Hematopoietic multipotent progenitor cell (in vitro differentiated cells): ENCODE measurements at places on chromosomes 1 and 21.

DNA sequence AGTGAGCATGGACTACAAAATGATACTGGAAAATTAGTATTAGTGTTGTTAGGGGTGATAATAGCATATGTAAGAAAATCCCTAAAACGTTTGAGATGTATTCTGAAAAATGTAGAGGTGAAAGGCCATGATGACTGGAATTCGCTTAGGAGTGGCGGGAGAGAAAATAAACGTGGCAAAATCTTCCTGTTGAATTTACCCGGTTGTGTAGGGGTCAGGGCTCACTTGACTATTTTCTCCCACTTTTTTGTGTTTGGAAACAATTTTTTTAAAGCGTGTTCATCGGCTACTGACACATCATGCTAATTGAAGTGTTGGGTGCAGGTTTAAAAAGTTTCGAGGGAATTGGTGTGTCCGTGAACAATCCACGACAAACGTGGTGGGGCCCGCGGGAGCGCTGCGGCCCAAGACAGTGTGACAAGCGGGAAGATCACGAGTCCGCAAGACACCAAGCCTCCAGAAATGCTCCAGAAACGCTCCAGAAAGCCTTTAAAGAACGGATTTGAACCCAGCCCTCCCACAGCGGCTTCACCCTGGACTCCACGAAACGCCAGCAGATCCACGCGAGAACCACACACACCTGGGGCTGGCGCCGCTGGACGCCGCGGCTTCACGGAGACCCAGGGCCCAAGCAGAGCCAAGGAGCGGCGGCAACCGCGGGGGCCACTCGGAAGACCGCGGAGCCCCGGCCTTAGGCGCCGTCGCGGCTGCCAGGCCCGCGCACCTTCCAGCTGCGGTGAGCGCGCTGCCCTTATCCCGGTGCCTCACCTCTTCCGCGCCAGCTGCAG lies 573 bp downstream of the PSMG1 start:
- no peak for DNase-seq

GRCh38 chr1:80987824-80988223 lies 812.9 kb upstream of the ADGRL2 start:
- DNase-seq: no peak

DNA sequence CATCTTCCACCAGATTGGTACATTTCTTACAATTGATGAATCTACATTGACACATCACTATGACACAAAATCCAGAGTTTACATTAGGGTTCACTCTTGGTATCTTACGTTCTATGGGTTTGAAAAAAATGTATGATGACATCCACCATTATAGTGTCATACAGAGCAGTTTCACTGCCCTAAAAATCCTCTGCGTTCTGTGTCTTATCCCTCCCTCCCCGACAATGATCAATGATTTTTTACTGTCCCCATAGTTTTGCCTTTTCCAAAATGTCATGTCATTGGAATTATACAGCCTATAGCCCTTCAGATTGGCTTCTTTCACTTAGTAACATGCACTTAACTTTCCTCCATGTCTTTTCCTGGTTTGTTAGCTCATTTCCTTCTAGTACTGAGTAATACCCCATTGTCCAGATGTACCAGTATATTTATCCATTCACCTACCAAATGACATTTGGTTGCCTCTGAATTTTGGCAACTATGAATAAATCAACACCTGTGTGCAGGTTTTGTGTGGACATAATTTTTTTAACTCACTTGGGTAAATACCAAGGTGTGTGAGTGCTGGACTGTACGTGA lies 80.9 kb upstream of the CDC42BPA start:
- no peak for DNase-seq

DNA sequence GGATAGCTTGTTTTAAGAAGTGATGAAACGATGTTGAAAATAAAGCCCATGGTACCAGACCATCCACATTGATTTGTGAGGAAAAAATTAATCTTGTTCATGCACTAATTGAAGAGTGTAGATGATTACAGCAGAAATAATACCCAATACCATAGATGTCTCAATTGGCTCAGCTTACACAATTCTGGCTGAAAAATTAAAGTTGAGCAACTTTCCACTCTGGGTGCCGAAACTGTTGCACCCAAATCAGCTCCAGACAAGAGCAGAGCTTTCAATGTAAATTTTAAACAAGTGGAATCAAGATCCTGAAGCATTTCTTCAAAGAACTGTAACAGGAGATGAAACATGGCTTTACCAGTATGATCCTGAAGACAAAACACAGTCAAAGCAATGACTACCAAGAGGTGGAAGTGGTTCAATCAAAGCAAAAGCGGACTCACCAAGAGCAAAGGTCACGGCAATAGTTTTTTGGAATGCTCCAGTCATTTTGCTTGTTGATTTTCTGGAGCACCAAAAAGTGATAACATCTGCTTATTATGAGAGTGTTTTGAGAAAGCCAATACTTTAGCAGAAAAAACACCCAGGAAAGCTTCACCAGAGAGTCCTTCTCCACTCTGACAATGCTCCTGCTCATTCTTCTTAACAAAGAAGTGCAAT lies 16.1 kb upstream of the KCNA3 start:
- no peak for DNase-seq

DNA sequence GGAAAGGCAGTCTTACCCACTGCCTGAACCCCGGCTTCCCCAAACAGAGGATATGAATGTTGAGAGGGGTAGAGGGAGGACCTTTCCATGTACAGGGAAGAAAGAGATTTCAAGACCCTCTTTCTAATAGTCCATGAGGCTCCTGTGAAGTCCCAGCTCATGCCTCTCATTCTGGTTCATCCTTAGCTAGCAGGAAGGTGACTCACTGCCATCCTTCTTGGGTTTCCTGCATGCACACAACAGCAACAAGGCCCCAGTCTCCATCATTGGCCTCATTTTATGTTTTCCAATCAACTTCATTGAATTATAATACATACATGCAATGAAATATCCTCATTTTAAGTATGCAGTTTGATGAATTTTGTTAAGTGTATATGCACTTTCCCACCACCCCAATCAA lies 46.2 kb downstream of the SYT2 start:
- peak; percentile 13 for DNase-seq

- DNase-seq: no peak
Observed at GRCh38 chr1:25356848-25357247, 18.7 kb downstream of the TMEM50A start.
